ENCODE measurements at places on chromosomes 5 and 9.

GRCh38 chr5:61918611-61919010 lies 387.4 kb upstream of the KIF2A start:
- no peak for DNase-seq

DNA sequence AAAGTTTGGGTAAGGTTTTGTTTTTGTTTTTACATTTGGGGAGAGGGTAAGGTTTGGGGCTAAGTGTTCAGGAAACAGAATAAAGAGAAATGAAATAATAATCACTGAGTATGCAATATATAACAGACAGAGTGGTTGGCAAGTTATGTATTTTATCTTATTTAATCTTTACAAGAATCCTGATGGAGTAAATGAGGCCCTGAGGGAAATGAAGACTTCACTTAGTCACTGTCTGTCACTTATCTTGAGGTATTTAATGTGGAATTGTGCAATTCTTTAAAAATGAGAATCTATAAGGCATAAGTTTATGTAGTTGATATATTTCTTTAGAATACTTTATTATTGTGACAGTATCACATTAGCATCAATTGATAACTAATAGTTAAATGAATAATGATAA lies 48.1 kb downstream of the TEK start:
- DNase-seq = no peak

DNA sequence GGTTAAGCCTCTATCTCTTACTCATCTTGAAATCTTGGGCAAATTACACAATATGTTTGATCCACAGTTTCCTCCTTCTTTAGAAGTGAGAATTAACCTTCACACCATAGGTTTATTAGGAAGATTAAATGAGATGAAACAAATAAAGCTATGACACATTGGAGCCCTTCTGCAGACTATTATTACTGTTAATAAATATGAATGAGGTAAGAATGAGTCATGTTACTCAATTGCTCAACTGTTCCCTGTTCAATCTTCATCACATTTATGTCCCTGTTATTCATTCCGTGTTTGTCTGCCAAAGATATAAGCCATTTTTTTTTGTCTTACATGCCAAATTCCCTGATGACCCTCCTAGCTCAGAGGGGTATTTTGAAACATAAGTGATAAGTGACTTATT lies 52.1 kb upstream of the PAPPA start:
- no peak for DNase-seq

DNA sequence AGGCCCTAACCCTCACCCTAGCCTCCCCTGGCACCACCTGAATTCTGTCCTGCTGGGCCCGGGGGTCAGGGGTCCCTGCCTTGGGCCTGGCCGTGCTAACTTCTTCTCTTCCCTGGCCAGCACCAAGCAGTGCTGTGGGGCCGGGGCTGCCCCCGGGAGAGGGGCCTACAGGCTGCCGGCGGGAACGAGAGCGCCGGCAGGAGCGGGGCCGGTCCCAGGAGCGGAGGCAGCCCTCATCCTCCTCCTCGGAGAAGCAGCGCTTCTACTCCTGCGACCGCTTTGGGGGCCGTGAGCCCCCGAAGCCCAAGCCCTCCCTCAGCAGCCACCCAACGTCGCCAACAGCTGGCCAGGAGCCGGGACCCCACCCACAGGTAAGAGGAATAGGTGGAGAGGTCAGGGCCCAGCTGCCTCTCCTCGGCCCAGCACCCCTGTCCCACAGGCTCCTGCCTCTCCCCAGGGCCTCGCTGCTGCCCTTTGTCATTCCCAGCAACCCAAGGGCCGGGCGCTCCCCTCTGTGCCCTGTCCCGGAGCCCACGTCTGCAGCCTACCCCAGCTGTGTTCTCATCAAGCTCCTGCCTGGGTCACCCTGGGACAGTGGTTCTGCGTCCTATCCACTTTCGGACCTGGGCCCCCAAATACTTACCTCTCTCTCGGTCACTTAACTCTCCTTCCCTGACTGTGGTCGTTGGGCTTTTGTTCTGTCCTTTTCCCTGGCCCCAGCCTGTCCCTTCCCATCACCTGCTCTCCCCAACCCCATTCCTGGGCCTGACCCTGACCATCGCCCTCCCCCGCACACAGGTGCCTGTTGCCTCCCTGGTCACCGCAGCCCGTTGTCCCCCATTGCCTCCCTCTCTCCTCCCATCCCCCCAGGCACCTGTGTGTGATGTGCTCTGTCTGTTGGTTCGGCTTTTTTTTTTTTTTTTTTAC lies 243.2 kb downstream of the CACNA1B start:
- DNase-seq = no peak

GRCh38 chr5:151036556-151036955 lies 16.2 kb downstream of the GPX3 start:
- no peak for DNase-seq

DNA sequence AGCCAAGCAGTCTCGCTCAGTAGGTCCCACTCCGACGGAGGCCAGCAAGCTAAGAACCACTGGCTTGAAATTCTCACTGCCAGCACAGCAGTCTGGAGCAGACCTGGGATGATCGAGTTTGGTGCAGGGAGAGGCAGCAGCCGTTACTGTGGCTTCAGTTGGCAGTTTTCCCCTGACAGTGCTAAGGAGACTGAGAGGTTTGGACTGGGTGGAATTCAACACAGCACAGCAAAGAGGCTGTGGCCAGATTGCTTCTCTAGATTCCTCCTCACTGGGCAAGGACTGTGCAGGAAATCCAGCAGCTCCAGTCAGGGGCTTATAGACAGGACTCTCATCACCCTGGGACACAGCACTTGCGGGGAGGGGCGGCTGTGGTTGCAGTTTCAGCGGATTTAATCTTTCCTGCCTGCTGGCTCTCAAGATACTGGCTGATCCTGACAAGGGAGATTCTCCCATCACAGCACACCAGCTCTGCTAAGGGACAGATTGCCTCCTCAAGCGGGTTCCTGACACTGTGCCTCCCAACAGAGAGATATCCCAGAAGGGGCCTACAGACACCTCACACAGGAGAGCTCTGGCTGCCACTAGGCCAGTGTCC lies 122.1 kb downstream of the YIPF5 start:
- DNase-seq = no peak

GRCh38 chr5:141695627-141696215 lies 13.7 kb upstream of the ARAP3 start:
- DNase-seq = no peak

GRCh38 chr5:115494570-115495289 lies 49.8 kb downstream of the FEM1C start:
- DNase-seq = no peak

DNA sequence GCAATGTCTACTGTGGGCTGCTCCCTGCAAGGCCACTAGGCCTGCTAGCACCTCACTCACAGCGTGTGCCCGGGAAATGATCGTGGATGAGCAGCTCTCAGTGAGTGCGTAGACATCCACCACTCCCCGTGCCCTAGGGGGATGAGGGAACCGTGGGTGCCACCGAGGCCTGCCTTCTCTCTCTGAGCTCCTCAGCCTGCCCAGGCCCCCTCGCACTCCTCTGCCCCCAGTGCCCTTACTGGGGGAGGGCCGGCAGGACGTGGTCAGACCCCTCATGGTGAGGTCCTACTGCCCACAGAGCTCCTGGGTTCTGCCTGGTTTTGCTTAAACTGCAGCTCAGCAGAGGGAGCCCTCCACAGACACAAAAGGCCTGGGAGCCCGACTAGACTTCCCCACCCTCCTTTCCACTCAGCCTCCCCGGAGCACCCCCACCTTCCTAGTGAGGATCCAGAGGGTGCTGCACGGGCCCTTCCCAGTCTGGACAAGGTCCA lies 220.0 kb downstream of the CACNA1B start:
- no peak for DNase-seq

GRCh38 chr5:107516452-107517184 lies 154.1 kb downstream of the EFNA5 start:
- no peak for DNase-seq

GRCh38 chr5:16926417-16926816 lies 9.7 kb downstream of the MYO10 start:
- no peak for DNase-seq

GRCh38 chr9:97806721-97807120 lies 46.3 kb upstream of the FOXE1 start:
- no peak for DNase-seq

GRCh38 chr5:126124706-126125345 lies 298.4 kb upstream of the GRAMD2B start:
- DNase-seq = no peak

- no peak for DNase-seq
Observed at GRCh38 chr5:10649666-10650380, 86.0 kb downstream of the ANKRD33B start.

DNA sequence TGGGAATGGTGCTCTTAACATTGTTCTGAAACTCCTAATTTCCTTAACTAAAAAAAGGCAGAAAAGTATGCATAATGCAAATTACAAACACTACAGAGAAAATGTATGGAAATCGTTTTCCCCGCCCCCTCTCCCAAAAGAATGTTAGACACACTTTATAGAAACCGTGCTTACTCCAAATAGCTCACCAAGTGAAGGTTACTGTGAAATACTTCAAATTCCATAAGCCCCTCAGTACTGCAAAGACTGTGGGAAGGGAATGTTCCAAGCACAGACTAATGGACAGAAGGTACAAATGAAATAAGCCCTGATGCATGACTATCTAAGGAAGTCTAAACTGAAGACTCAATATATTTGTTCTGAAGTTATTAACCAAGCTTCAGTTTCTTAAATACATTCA lies 12.5 kb downstream of the MAPKAP1 start:
- peak; percentile 74 for DNase-seq

DNA sequence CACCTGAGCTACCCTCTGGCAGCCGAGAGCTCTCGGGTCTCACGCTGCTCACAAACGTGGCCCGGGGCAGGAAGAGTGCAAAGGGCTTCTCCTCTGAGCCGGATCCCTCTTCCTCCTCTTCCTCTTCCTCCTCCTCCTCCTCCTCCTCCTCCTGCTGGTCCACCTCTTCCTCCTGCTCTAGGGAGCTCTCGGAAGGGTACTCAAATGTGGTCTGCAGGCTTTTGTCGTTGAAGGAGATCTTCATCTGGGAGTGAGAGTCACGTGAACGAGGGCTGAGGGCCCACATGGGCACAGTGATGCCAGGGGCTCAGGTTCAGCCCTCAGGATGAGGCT lies 3.9 kb downstream of the SSNA1 start:
- DNase-seq = no peak

DNA sequence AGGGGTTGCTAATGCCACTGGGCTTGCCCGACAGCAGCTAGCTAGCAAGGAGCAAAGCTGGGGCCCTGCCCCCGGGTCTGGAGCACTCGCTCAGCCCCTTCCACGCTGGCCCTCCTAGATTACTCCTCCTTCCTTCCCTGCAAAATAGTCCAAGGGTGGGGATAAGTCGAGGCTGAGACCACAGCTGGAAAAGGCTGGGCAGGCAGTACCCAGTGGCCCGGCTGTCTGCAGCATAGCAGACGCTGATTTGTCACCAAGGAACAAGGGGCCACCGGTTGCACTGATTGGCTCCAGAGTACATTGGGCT lies 73.9 kb downstream of the ADAMTS2 start:
- DNase-seq = no peak

DNA sequence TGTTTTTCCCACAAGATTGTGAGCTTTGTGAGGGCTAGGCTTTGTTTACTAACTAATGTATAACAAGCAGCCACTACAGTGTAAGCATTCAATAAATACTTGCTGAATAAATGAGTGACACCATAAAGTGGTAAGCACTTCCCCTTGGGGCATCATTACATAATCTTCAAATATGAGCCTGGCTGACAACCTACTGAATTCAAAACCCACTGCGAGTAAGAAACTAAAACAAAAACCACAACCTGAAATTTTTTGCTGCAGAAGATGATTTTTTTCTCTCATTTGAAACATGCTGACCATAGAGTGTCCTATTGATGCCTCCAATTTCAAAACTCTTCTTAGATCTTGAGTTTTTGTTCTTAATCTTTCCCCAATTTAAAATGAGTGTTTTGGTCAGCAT lies 331.3 kb upstream of the CCNG1 start:
- DNase-seq = no peak

DNA sequence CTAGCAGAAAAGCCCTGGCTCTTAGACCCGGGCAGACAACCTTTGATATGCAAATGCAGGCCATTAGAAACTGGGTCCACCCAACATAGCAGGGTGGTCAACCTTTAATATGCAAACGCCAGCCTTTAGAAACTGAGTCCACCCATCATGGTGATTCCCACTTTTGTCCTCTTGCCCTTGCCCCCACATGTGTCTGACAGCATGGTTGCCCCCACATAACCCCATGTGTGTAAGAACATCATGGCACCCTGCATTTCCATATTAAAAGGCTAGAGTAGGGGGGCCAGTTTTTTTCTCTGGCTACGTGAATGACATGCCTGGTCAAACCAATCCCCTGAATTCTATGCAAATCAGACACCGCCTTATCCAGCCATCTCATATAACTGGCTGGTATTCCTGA lies 273.2 kb upstream of the PRDM9 start:
- DNase-seq = no peak

GRCh38 chr5:9865574-9865973 lies 235.4 kb upstream of the TAS2R1 start:
- no peak for DNase-seq

DNA sequence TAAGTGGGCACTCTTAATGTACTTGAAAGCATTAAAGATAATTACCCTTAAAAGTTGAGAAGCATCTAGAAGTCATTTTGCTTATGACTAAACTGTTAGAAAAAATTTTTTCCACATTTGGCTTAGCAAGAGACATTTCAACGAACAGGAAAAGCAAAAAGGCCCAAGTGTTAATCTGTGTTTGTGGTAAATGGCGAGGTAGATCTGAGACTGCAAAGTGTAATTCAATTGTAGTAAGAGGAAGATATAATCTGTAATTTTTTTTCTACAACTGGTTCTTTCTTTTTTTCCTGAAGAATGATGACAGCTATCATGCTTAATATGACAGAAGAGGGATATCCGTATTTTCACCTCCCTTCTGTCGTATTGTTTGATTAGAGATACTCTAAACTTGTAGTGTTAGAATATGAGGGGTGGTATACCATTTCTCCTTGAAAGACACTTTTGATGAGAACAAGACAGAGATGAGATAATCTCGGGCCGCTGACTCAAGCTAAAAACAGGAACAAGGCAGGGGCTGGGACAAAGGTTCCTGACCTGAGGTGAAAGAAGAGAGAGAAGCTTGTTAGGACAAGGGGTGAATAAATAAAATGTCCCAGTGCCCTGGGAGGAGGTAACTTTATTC lies 459.3 kb upstream of the ZNF608 start:
- no peak for DNase-seq

DNA sequence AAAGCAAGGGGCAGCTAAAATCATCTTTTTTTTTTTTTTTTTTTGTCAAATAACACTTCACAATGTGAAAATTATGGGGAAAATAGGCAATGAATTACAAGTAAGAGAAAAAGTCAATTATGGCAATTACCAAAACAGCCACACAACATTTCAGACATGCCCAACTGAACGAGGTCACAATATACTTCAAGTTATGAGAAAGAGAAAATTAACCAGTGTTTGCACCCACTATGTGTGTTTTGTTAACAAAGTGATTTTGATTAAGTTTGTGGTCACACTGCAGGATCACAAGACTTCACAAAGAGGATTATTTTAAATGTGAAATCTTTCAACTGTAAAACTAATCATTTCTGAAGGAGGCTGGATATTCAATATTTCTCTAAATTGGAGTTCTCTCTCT lies 1032.8 kb upstream of the DMAC1 start:
- DNase-seq = no peak

GRCh38 chr5:168165221-168165914 lies 126.1 kb upstream of the WWC1 start:
- no peak for DNase-seq

GRCh38 chr9:33263131-33264002 lies 1.1 kb downstream of the BAG1 start:
- peak; percentile 18 for DNase-seq

- DNase-seq = no peak
Observed at GRCh38 chr5:57439601-57440000, 43.0 kb downstream of the ACTBL2 start.

- DNase-seq = no peak
Observed at GRCh38 chr9:72132052-72132451, 17.2 kb upstream of the GDA start.

GRCh38 chr9:16217943-16218701 lies 652.3 kb downstream of the BNC2 start:
- DNase-seq = no peak

Measured in HepG2 (cell line).